ENCODE measurements at places on chromosomes 12 and 14.

- no peak for DNase-seq
Observed at GRCh38 chr14:47543459-47543858, 131.9 kb downstream of the MDGA2 start.

DNA sequence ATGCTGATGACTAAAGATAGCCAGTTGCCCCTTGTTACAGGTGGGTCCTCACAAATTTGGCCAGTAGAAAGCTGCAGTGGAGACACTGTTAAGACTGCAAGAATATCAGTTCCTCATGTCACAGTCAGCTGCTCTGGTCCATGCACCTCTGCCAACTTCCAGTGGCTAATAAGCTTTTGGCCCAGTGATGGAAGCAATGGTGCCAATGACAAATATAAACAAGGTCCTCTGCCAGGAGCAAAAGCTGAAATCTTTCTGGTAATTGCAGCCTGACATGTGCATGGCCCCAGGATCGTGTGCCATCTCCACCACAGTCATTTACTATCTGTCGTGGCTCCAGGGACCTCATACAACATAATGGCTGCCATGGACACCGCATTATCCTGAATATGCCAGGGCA is 85.4 kb upstream of the TMEM260 start:
- no peak for DNase-seq

DNA sequence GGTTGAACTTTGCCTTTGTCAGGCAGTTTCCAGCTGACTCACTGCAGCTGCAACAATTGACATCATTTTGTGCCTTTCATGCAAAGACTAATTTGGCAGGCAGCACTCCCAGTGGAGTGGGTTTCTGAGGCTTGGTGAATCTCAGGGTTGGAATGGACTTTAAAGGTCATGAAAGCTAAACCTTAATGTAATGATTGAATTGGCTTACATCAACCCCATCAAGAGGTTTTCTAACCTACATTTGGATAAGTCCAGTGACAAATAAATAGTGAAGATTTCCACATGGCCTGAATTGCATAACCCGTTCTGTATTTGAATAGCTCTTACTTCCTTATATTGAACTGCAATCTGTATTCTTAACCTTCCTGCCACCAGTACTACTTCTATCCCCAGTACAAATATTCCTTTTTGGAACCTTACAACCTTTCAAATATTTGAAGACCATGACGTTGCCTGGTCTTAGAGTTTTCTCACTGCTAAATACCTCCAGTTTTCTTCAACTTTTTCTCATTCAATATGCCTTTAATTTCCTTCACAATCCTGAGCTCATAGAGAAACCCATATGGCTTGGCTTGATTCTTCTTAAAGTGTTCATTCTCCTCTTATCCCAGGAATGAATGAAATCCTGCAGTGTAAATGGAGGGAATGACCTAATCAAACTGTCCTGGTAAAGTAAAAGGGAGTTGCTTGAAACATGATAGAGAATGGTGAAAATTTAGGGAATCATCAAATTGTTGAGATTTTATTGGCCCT is 168.1 kb upstream of the NOVA1 start:
- no peak for DNase-seq

DNA sequence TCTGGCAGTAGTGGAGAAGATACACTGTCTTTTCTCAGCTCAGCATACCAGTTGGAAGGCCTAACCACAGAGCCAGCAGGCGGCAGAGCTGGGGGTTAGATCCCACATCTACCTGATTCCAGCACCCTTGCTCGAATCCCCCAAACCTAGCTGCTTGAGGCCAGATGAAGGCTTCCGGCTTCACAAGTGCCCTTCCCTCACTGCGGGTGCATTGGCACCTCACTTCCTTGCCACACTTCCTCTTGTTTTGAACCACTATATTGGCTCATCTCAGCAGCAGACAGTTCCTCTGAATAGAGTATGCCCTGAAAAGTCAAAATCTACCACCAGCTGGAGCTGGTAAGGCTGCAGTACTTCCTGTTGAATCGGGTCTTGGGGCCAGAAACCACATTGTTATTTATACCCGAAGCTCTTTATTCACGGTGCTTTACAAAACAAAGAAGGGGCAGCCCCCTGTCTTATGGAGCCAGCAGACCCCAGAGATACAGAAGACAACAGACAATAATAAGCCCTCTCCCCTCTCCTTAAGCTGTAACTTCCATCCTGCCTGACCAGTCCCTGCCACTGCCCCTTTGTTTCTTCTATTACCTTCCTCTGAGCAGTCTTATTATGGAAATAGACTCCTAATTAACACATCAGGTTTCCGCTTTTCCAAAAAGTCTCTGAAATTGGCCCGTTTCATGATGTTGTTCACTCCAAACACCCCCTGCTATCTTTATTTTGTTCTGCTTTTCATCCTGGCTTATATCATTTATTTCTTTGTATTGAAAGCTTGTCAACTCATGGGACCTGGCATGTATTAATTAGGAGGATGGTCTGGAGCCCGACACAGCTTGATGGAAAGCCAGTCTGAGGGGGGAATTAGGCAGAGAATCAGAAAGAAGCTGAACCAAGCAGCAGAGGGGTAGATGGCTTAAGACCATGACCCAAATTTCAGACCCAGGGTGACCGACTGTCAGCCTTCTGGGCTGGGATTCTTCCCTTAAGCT is 233.5 kb downstream of the EFCAB11 start:
- peak; percentile 81 for DNase-seq

DNA sequence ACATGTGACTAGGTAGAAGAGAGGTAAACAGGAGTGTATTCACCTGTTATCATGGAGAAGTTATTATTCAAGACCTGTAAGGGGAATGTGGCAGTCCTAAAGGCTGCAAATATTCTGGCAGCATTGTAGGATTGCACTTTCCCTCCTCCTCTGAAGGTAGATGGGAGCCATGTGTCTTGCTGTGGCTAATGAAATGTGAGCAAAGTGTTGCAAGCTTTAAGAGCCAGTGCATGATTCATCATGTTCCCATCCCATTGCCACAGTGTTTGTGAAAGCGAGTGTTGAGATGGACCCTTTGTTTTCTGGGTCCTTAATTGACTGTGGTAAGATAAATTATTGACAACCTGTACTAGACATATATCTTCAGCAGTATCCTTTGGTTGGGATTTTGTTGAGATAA is 128.7 kb downstream of the RGS6 start:
- DNase-seq, result no peak

- no peak for DNase-seq
Observed at GRCh38 chr12:116306968-116307367, 29.5 kb upstream of the MED13L start.

DNA sequence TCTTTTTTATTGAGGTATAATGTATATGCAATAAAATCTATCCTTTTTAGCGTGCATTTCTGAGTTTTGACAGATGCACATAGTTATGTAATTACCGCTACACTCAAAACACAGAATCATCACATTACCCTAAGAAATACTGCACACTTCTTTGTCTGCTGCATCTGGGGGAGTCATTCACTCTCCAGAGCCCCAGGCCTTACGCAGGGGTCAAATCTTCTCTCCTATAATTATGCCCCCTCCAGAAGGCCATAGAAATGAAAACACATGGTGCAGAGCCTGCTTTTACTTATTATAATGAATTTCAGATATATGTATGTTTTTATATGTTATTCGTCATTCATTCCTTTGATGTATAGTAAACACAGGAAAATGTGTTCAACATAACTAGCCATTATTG is 296.5 kb upstream of the TMEM132C start:
- no peak for DNase-seq

DNA sequence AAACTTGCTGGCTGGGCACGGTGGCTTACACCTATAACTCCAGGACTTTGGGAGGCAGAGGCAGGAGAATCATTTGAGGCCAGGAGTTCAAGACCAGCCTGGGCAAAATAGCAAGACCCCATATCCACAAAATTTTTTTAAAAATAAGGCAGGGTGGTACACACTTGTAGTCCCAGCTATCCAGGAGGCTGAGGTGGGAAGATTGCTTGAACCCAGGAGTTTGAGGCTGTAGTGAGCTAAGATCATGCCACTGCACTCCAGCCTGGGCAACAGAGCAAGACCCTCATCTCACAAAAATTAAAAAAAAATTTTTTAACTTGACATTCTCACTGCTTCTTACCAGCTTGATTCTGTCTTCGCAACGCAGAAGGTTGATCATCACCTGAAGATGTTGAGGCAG is 39.5 kb downstream of the SSH1 start:
- DNase-seq, result no peak

DNA sequence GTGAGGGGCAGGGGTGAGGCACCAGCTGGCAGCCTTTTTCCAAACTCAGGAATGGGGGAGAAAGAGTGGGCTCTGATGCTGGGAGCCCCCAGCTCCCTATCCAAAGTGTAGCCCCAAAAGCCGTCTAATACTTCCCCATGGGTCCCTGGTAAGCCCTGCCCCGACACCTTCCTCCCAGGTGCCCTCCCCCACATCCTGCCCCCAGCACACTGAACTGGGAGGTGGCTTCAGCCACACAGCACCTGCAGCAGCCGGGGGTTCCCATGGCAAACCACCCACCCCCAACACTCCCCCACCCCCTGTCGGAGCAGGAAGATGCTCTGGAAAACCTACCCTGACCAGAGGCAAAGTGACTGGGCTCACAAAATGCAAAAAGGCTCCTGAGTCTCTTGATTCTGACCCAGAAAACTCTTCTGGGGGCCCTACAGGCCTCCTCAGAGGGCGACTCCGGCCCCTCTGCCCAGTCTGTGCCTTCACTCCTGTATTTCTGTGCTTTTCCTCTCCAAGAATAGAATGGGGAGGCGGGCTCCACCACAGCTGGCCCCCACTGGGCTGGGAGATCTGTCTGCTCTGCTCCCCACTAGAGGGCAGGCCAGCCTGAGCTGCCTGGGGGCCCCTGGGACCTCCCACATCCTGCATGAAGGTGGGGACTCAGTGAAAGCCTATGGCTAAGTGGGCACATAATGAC is 81.6 kb downstream of the ITPK1 start:
- peak; percentile 55 for DNase-seq

- no peak for DNase-seq
Observed at GRCh38 chr12:19201661-19202060, 72.1 kb downstream of the PLEKHA5 start.

DNA sequence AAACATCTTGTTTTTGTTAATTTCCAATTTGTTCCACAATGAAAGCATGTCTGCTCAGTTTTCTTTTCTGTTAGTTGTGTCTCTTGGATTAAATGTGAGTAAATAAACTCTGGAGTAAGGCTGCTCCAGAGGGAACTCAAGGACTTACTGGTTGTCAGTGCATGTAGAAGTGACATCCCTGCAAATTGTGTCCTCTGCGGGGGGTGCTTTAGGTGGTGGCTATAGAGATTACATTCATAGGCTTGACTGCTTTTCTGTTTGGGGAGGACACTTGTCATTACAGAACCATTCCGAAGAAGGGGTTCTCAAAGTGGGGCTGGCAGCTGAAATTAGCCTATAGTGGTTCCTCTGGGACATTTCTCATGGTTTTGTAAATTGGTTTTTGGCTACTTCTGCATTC is 8.8 kb downstream of the TMTC2 start:
- no peak for DNase-seq

DNA sequence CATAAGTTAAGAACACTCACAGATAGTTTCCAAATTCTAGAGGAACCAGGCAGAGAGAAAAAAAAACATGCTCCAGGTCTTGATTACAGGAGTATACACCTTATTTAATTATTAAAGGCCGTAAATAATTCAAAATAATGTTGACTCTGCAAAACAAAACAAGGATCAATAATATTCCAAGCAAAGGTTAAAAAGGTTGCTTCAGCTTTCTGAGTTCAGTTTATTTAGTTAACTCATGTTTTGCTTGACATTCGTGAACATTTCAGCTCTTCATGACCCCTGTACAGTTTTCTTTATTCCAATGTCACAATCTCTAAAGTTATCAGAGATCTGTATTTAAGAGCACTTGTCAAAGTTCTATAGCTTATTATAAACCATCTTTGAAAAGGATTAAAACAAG is 19.6 kb downstream of the KLRF2 start:
- no peak for DNase-seq

GRCh38 chr14:81222691-81223090 is 1.9 kb upstream of the GTF2A1 start:
- no peak for DNase-seq

DNA sequence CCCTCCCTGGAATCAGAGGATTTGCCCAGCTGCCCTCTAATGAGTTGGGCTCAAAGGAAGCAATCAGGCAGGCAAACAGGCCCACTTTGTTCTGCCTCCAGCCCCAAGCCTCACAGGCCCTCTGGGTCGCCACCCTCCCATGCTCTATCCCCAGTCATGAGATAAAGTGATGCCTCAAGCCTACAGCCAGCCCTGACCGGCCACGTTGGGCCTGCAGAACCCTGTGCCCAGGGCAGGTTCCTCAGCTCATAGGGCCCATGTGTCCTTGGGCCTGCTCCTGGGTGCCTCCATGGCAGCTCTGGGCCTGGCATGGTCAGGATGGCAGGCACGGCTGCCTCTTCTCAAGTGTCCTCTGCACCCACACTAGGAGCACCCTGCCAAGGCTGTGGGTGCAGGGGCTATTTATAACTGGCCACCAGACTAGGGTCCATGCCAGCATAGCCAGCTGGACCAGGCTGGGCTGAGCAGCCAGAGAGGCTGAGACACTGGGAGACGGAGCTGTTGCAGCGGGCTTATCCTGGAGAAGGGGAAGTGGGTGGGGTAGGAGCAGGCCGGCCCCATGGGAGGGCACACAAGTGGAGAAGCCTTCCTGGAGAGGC is 20.2 kb downstream of the HDAC7 start:
- DNase-seq, result no peak

DNA sequence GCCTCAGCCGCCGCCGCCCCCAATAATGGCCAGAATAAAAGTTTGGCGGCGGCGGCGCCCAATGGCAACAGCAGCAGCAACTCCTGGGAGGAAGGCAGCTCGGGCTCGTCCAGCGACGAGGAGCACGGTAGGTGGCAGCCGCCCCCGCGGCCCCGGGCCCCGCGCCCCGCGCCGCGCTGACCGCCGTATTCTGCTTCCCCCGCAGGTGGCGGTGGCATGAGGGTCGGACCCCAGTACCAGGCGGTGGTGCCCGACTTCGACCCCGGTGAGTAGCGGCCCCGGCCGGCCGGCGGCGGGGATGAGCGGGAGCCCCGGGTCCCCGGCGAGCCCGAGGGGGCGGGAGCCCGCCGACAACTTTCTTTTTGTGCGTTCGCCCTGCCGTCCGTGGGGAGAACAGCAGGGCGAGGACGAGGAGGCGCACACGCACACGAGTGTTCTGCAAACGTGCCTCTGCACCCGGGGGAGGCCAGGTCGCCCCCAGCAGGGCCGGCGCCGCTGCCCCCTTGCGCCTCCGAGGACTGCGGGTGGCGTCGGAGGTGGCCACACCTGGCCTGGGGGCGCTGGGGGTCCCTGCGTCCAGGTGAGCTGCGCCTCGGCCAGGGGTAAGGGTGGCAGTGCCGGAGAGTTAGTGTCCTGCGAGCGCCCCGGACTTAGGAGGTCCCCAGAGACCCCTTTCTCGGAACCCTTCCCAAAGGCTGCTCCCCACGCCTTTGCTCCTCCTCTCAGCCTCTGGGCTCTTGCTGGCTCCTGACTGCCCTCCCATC is 794 bp downstream of the RCOR1 start:
- peak; percentile 71 for DNase-seq

- no peak for DNase-seq
Observed at GRCh38 chr12:109883461-109883860, 3.1 kb upstream of the GLTP start.

- no peak for DNase-seq
Observed at GRCh38 chr14:61268812-61269211, 12.3 kb downstream of the TMEM30B start.

- no peak for DNase-seq
Observed at GRCh38 chr12:104163631-104164030, 25.6 kb upstream of the NFYB start.

GRCh38 chr14:41403360-41403759 is 203.3 kb upstream of the LRFN5 start:
- DNase-seq, result no peak

Data from CD4-positive, alpha-beta T cell treated with Interleukin-17A for 4 hours (primary cell).